ENCODE measurements at places on chromosomes 13 and 19.

GRCh38 chr13:51494156-51494555 is 41.3 kb upstream of the INTS6 start:
- DNase-seq: no peak

GRCh38 chr13:85616275-85616674 is 182.9 kb downstream of the SLITRK6 start:
- no peak for DNase-seq

- DNase-seq: no peak
Observed at GRCh38 chr13:79404361-79404760, 1.7 kb downstream of the RBM26 start.

- peak; percentile 65 for DNase-seq
Observed at GRCh38 chr19:51660975-51661600, 14.5 kb upstream of the SIGLEC14 start.

- no peak for DNase-seq
Observed at GRCh38 chr13:27293076-27293691, 22.6 kb downstream of the RASL11A start.

- DNase-seq: no peak
Observed at GRCh38 chr19:46393456-46394401, 19.6 kb downstream of the CCDC8 start.

GRCh38 chr13:35964863-35965180 is 166.4 kb downstream of the DCLK1 start:
- DNase-seq: no peak

DNA sequence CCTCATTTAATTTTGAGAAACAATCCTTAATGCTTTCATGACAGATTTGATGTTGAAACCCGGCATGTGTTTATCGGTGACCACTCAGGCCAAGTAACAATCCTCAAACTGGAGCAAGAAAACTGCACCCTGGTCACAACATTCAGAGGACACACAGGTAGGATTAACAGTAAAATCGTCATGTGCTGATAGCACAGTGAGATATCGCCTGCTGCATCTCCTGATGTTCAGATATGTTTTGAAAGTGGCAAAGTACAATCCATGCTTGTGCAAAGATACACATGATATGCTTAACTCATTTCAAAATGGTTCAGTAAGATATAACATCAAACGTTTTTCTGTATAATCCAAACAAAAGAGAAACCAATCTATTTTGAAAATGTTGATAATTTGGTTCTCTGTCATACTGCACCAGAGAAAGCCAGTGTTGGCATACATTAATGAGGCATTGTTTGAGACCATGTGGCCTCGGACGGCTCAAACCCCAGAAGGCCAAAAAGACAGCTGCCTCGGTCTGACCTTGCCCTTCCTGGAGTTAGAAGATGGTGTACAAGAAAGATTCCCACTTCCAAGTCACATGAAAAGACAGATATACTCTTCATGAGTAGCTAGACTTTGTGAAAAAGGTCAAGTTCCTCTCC is 76.2 kb downstream of the DHRS12 start:
- DNase-seq: no peak

DNA sequence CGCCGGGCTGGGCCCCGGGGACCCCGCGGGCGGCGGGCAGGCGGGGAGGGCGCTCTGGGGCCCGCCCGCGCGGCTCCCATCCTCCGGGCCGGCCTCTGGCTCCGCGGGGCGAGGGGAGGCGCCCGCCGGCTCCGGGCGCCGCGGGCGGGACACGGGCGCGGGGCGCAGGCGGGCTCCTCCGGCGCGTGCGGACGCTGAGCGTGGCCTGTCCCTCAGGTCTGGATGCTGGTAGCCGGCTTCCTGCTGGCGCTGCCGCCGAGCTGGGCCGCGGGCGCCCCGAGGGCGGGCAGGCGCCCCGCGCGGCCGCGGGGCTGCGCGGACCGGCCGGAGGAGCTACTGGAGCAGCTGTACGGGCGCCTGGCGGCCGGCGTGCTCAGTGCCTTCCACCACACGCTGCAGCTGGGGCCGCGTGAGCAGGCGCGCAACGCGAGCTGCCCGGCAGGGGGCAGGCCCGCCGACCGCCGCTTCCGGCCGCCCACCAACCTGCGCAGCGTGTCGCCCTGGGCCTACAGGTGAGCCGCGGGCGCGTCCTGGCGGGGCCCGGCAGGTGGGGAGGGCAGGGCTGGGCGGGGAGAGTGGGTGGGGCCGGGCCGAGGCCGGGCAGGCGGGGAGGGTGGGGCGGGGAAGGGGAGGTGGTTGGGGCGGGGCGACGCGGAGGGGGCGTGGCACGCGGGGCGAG is 420 bp downstream of the IL17D start:
- DNase-seq: peak; percentile 37

DNA sequence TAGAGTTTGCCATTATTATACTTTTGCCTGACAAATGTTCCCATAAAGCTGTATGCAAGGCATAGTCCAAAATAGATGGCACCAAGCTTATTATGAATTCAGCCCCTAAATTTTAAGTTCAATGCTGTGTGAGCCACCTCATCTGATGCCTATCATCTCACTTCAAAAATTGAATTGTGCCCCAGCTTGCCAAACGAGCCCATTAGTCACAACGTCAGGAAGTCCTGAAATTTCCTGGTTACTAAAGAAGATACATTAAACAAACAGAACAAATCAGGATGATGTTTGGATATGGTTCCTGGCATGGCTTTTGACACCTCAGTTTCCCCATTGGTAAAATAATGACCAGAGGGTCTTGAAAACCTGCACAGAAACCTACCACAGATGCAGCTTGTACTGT is 147.5 kb upstream of the SOX21 start:
- no peak for DNase-seq

GRCh38 chr13:71699342-71699741 is 167.7 kb downstream of the DACH1 start:
- DNase-seq: no peak

- DNase-seq: no peak
Observed at GRCh38 chr13:60018536-60018935, 145.2 kb downstream of the DIAPH3 start.

GRCh38 chr13:30477346-30478195 is 11.8 kb upstream of the HMGB1 start:
- DNase-seq: no peak

DNA sequence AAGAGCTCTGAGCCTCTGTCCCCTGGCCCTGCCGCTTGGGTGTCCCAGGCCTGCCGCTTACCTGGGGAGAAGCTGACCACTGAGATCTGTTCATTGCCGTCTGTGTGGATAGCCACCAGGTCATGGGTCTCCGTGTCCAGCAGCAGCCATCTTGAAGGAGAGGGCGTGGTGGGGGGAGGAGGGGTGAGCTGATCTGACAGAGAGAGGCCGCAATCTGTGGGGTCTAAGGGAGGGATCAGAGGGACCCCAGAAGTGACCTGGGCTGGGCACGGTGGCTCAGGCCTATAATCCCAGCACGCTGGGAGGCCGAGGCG is 14.6 kb upstream of the GPR4 start:
- no peak for DNase-seq

GRCh38 chr13:107585469-107586180 is 629.7 kb downstream of the LIG4 start:
- DNase-seq: no peak
